AG08396 (cell line): ENCODE measurements at places on chromosomes 5 and 9.

GRCh38 chr9:9670454-9670853, 942.3 kb downstream of the PTPRD start:
- no peak for DNase-seq

GRCh38 chr5:152686931-152687330, 281.9 kb upstream of the NMUR2 start:
- DNase-seq, result no peak

DNA sequence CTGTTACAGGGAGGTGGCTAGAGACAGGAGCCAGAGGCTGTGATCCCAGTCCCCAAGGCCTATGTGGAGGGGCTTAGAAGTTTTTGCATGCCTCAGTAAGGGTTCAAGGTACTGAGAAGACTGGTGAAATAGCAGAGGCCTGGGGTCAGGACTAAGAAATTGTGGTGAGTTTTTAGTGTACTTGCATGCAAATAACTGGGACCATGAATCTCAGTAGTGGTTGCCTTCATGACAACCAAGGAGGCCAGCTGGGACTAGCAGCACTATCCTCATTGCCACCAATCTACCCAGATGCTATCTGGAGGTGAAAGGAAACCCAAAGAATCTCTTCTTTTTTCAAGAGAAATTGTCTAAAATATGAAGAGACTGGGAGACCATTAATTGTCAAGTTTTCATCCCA, 395.1 kb downstream of the CETN3 start:
- DNase-seq, result no peak

GRCh38 chr9:72656021-72656420, 134.6 kb downstream of the TMC1 start:
- DNase-seq, result no peak

DNA sequence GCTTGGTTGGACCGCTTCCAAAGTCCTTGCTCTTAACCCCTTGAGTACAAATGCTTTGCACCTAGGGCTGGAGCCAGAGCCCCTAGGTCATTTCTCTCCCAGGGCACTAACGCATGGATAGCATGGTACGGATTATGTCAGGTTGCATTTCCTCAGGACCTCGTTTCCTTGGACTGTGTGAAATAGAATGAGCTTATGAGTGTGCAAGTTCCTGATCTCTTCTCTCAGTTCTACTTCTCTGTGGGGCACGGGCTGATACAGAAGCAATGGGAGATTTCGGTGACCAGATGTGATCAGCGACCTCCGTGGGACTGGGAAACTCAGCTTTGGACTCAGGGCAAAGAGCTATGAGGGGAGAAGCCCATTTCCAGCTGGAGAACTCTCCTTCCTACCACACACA, 14.2 kb downstream of the SPARC start:
- DNase-seq, result no peak

DNA sequence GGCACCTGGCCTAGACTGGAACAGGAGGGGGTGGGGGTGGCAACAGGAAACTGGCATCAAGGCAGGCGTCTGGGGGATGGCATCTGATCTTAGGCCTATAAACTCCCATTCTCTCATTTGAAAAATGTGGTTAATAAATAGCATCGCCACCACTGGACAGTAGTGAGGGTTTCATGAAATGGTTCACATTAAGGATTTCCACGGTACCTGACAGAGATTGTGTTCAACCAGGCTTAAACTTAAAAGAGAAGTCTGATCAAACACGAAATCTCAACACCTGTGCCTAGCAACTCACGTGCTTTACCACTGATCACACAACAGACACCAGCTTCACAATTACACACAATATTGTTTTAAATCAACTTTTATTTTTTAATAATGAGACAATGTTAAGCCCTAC, 3.0 kb downstream of the DENND1A start:
- no peak for DNase-seq

DNA sequence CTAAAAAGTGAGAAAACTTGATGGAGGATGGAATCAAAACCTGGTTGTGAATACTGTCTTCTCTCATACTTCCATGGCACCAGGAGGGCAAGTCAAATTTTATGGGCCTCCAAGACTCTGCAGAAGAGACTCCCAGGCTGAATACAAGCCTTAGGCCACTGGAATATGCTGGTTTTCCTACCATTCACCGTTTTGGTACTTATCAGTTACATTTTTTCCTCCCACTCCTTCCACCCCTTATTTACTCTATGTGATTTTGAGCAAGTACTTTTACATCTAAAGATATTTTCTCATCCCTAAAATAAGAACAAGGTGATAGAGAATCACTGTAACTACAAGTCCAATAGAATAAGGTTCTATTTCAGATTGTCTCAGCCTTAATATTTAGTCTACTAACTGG, 8.0 kb upstream of the LIX1 start:
- no peak for DNase-seq
